ENCODE measurements at places on chromosomes 1 and 21.

DNA sequence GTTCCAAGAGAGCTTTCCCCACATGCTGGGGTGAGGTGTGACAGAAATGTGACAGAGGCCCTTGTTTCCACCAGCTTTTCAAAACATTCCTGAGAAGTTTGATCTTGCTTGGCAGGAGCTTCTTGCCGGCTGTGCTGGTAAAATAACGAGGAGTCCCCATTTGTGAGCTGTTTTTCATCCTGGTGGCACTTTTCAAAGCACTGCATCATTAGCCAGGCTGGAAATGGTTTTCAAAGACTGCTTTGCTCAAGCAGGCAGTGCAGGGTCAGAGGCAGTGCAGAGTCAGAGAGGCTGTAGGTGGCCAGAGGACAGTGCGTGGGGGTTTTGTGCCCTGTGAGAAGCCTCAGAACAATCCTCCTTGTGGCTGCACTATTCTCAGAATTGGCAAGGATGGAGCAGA is 75.8 kb upstream of the KCNA3 start:
- no peak for DNase-seq

DNA sequence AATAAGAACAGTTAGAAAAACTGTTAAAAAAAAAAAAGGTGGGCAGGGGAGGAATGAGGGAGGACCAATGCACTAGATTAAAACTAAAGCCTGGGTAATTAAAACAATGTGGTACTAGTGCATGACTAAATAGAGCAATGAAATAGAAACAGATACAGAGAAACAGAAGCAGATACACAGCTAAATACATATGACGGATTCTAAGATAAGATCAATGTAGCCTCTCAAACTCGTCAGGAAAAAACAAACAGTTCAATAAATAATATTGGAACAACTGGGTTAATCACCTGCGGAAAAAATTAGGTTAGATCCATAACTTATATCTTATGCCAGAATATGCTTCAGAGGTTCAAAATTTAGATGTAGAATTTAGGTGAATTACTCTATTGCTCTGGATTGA is 68.2 kb downstream of the ERO1B start:
- no peak for DNase-seq

GRCh38 chr1:9320520-9321479 is 28.1 kb downstream of the SPSB1 start:
- DNase-seq = no peak

DNA sequence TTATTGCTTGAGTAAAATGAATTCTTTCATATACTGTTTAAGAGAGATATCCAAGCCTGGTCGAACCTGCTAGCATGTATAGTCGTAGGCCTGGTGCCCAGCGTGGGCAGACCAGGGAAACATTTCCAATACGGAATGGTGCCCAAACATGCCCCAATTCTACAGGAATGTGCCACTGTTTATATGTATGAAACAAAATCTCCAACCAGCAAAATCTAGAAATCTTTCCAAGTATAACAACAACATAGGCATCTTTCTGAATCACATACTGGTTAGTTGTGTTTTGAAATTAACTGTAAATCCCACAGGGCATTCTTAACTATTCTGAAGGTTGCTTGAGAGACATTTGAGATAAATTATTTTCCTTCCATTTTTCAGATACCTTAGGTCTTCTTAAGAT is 17.0 kb upstream of the ABCD3 start:
- DNase-seq = no peak

- no peak for DNase-seq
These were observed 108.2 kb upstream of the SLC35F3 start for GRCh38 chr1:233796146-233796783.

DNA sequence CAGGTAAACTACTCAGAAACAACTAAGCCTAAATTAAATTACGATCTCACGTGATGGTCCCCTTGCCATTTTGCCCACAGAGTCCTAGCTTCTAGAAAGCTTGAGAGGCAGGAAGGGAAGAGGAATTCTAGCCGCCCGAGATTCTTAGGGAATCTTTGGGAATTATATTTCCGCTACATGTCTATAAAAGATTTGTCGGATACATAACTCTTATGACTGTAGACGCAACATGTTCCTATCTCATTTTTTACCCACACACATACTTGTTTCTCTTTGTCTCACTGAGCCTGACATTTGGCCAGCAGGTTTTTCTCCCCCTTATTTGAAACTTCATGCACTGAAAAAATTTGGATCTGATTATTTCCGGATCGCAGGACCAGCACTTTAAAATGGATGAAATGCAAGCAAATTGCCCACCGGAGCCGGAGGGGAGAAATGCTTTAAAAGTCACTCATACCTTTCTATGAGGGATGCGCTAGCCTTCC is 5.5 kb downstream of the GLIS1 start:
- no peak for DNase-seq

- DNase-seq = no peak
These were observed 132.2 kb downstream of the PSMG1 start for GRCh38 chr21:39050841-39051587.

GRCh38 chr1:158248118-158248517 is 6.1 kb upstream of the CD1A start:
- DNase-seq = peak; percentile 56

DNA sequence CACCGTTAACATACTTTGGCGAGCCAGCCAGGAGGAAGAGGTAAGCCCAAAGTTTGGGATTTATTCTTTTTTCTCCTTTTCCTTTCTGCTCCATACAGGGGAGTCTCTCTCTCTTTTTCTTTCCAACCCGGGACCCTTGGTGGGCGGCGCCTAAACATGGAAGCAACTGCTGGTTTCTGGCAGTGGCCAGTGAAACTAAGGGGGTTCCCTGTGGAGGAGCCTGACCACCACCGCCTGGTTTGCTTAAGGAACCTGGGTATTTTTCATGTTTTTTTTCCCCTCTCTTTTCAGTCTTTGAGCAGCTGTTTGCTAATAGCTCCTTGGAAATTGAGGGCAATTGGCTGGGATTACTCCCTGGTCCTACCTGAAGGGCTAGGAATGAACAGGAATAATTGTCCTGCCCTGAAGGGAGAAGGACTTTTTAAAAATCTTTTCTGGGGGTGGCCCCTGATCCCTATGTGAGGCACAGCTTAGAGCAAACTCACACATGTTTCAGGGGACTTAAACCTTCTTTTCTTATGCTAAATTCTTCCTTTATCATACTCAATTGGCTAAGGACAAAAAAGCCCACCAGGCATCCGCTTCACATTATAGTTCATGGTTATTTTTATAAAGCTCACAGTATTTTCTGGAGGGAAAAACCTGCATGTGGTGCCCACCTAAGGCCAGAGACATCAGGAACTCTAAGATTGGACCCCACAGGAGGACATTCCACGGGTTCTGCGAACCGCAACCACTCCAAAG is 61.3 kb upstream of the PLD5 start:
- DNase-seq = no peak

GRCh38 chr1:172662464-172663109 is 3.7 kb downstream of the FASLG start:
- DNase-seq = peak; percentile 85

- DNase-seq = no peak
These were observed 51.3 kb downstream of the PTP4A2 start for GRCh38 chr1:31886866-31887265.

DNA sequence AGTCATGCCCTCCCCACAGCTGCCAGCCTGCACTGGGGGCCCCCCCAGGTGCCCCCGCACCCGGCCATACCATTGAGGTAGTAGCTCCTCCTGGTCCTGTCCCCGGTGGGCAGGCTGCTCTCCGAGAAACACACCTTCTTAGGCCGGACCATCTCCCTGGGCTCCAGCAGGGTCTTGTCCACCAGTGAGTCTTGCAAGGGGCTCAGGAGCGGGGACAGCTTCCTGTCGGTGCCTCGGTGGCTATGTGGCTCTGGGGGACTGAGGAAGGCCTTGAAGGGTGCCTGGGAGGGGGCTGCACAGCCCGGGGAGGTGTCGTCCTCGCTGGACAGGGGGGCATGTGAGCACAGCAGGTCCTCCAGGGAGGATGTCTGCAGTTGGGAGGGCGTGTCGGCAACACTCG is 12.9 kb upstream of the FTCD start:
- DNase-seq = no peak

DNA sequence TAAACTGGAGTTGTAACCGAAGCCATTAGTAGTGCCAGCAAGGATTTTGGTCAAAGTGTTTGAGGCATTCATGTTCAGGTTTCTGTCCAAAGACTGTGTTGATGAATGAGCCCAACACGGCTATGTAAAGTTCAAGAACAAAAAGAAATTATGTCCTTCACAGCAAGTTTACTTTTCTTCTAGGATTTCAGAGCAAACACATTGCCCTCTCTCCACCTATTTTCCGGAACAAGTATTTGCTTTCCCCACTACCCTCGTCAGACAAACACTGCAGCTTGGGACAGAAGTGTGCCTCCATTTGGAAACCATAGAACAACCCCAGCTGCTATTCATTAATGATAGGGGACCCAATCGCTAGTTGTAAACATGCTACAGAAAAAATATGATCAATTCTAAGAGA is 151.4 kb upstream of the C1orf105 start:
- DNase-seq = no peak

Measured in CD4-positive, alpha-beta T cell treated with Interferon alpha-2 for 1 hour (primary cell).